ENCODE measurements at places on chromosomes 2 and 18.

GRCh38 chr2:155599834-155600233, 732.7 kb downstream of the NR4A2 start:
- H3K27ac ChIP-seq, result no peak overlapping the region
- H3K36me3 ChIP-seq, result no peaks in the 10 kb centered on the region
- no peaks in the 10 kb centered on the region for H3K4me1 ChIP-seq
- DNase-seq, result no peak
- H3K4me3 ChIP-seq, result no peak overlapping the region
- H3K27me3 ChIP-seq, result no peaks in the 10 kb centered on the region

GRCh38 chr2:100291152-100291970, 30.9 kb downstream of the LONRF2 start:
- peaks cover 3% of the 10 kb centered on the region for H3K27me3 ChIP-seq
- peaks cover 20% of the 10 kb centered on the region for H3K4me1 ChIP-seq
- peak overlapping the region; percentile 97 for H3K27ac ChIP-seq
- no peaks in the 10 kb centered on the region for H3K36me3 ChIP-seq
- DNase-seq, result peak; percentile 98

DNA sequence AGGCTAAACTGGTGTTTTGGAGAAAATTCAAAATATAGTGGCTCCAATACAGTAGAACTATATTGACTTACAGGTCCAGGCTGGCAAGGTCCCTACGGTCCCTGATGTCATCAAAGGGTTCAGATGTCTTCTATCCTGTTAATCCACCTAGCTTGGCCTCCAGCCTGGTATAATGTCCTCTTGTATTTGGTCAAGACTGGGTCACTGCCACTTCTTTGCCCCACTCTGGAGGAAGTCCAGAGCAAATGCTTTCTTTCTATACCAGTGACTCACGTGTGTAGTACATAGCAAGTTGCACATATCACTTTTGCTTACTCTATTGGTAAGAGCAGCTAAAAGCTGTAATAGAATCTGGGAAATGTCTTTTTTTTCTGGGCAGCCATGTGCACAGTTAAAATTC, 80.8 kb downstream of the LCLAT1 start:
- peak; percentile 24 for DNase-seq
- H3K4me1 ChIP-seq, result no peaks in the 10 kb centered on the region
- no peaks in the 10 kb centered on the region for H3K27me3 ChIP-seq
- H3K36me3 ChIP-seq, result no peaks in the 10 kb centered on the region
- no peak overlapping the region for H3K4me3 ChIP-seq

DNA sequence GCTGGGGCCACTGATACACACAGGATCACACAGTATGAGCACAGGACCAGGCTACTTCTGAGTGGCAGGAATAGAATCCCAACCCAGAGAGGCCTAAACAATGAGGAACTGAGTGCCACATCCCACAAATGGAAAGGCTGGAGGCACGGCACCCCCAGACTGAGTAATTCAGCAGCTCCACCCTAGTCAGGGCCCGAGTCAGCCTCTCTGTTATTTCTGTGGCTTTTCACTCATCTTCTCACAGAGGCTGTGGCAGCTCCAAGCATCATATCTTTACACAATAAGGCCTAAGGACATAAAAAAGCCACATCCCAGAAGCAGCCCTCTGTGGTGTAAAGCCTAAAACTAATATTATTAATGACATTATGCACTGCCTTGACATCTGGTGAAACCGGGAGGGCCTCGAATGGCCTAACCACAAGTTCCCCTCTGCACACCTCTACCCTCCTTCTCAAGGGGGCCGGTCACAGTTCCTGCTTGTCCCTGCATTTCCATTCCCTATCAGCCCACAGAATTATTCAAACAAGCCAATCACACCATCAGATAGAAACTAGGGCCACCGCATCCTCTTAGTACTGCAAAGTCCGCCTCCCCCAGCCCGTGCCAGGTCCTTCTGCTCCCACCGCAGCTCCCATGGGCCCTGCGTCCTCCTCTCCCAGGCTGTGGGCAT, 12.5 kb upstream of the MAL start:
- H3K27me3 ChIP-seq, result peaks cover 29% of the 10 kb centered on the region
- H3K4me3 ChIP-seq, result no peak overlapping the region
- DNase-seq, result no peak

DNA sequence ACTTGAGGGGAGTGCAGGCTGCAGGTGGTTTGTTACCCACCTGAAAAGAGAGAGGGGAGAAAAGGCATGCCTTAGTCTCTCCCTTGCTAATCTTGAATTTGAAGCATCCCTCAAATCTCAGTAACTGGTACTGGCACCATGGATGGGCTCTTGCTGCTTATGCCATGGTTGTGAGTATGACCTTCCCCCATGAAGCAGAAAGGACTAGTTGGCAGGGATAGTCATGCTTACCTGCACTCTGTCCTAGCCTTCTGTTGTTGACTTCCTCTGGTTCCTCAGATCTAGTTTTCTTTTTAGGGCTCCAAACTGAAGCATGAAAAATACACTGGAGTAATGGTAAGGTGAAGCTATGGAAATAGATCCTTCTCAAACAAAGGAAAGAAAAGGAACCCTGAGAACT, 191.2 kb downstream of the SPAG16 start:
- peak overlapping the region; percentile 18 for H3K4me3 ChIP-seq
- no peak overlapping the region for H3K27ac ChIP-seq
- no peaks in the 10 kb centered on the region for H3K4me1 ChIP-seq
- DNase-seq, result no peak
- H3K27me3 ChIP-seq, result no peaks in the 10 kb centered on the region

DNA sequence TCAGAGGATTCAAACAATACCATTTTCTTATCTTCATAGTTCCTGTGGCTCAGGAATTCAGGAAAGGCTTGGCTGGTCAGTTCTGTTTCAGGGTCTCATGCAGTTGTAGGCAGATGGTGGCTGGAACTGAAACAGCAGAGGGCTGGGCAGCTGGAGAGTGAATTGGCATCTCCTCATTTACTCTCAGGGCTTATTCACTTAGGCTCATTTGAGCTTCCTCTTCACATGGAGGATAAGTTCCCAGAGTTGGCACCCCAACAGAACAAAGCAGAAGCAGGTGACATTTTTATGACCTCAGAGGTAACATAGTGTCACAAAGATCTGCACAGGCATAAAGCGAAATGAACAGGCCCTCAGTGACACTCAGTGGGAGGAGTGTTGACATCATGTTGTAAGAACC, 66.1 kb downstream of the RBBP8 start:
- no peaks in the 10 kb centered on the region for H3K36me3 ChIP-seq
- H3K27ac ChIP-seq, result no peak overlapping the region
- DNase-seq, result no peak
- H3K4me3 ChIP-seq, result no peak overlapping the region
- no peaks in the 10 kb centered on the region for H3K4me1 ChIP-seq

DNA sequence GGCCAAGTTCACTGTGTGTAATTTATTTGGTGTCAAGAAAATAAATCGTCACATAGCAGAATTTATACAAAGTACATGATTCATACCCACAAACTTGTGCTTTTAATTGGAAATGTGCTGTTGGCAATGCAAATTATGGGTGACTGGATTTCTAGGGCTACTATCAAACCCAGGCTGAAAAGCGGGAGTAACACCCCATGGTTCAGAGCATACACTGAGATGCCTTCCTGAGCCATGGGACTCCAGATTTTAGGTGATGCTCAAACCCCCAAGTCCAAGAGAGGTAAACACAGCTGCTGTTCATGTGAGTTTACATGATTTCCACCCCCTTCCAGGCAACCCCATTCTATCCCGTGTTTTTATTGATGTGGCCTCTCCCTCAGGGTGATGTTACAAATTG, 565.9 kb upstream of the ID2 start:
- no peak for DNase-seq
- H3K4me1 ChIP-seq, result no peaks in the 10 kb centered on the region
- H3K36me3 ChIP-seq, result no peaks in the 10 kb centered on the region

- H3K36me3 ChIP-seq, result no peaks in the 10 kb centered on the region
- H3K4me1 ChIP-seq, result peaks cover 7% of the 10 kb centered on the region
- no peak for DNase-seq
These were observed 227.6 kb downstream of the SATB2 start for GRCh38 chr2:199230091-199230490.

- H3K4me1 ChIP-seq, result peaks cover 3% of the 10 kb centered on the region
- no peak overlapping the region for H3K27ac ChIP-seq
- H3K27me3 ChIP-seq, result no peaks in the 10 kb centered on the region
- no peak overlapping the region for H3K4me3 ChIP-seq
- no peak for DNase-seq
- no peaks in the 10 kb centered on the region for H3K36me3 ChIP-seq
These were observed 565 bp downstream of the SP140 start for GRCh38 chr2:230226051-230226551.

DNA sequence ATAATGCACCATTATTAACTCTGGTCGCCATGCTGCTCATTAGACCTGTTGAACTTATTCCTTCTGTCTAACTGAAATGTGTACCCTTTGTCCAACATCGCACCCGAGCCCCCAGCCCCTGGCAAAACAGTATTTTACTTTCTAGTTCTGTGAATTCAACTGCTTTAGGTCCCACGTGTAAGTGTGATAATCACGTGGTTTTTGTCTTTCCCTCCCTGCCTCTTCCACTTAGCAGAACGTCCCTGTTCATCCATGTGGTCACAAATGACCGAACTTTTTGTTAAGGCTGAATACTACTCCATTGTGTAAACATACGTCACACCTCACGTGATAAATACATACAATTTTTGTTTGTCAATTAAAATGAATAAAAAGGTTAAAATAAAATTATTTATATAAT, 826.9 kb downstream of the DCDC2C start:
- no peaks in the 10 kb centered on the region for H3K27me3 ChIP-seq
- H3K36me3 ChIP-seq, result no peaks in the 10 kb centered on the region
- DNase-seq, result no peak
- no peak overlapping the region for H3K27ac ChIP-seq
- no peak overlapping the region for H3K4me3 ChIP-seq

DNA sequence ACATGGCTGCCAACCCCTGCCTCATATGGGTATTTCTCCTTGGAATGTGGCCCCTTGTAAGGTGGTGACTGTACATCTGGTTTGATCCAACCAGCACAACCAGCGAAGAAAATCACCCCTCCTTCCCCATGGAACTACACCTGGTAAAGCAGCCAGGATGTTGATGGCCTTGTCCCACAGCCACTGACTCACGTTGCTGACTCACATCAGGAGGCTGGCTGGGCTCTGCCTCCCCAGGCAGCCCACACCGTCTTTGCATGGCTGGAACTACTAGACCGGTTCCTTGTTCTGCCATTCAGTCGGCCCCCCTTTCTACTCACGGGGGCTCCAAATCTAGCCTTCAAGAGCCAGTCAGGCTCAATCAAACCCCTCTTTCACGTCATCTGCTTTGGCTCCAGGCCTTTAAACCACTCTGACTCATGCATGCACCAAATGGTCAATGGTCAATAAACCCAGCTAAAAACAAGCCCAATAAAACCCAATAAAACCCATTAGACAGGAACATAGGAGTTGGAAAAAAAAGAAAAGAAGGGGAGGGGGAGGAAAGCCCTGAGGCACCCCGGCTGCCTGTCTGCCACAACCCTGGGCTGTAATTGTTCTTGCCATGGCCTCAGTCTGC, 114.8 kb downstream of the PLB1 start:
- peak; percentile 87 for DNase-seq
- H3K4me1 ChIP-seq, result peaks cover 40% of the 10 kb centered on the region
- no peak overlapping the region for H3K4me3 ChIP-seq
- H3K27me3 ChIP-seq, result no peaks in the 10 kb centered on the region
- no peaks in the 10 kb centered on the region for H3K36me3 ChIP-seq

- no peak overlapping the region for H3K27ac ChIP-seq
- H3K27me3 ChIP-seq, result no peaks in the 10 kb centered on the region
- no peak for DNase-seq
- H3K4me1 ChIP-seq, result peaks cover 4% of the 10 kb centered on the region
- no peaks in the 10 kb centered on the region for H3K36me3 ChIP-seq
These were observed 10.3 kb upstream of the CYBRD1 start for GRCh38 chr2:171512014-171512413.

- no peaks in the 10 kb centered on the region for H3K27me3 ChIP-seq
- H3K36me3 ChIP-seq, result no peaks in the 10 kb centered on the region
- H3K4me1 ChIP-seq, result peaks cover 1% of the 10 kb centered on the region
- no peak for DNase-seq
- H3K4me3 ChIP-seq, result no peak overlapping the region
- H3K27ac ChIP-seq, result no peak overlapping the region
These were observed 1067.6 kb upstream of the ACVR2A start for GRCh38 chr2:146777181-146777580.

GRCh38 chr18:62318228-62319180, 6.6 kb upstream of the TNFRSF11A start:
- no peak overlapping the region for H3K4me3 ChIP-seq
- H3K4me1 ChIP-seq, result no peaks in the 10 kb centered on the region
- no peaks in the 10 kb centered on the region for H3K36me3 ChIP-seq
- DNase-seq, result no peak
- H3K27me3 ChIP-seq, result peaks cover 14% of the 10 kb centered on the region

DNA sequence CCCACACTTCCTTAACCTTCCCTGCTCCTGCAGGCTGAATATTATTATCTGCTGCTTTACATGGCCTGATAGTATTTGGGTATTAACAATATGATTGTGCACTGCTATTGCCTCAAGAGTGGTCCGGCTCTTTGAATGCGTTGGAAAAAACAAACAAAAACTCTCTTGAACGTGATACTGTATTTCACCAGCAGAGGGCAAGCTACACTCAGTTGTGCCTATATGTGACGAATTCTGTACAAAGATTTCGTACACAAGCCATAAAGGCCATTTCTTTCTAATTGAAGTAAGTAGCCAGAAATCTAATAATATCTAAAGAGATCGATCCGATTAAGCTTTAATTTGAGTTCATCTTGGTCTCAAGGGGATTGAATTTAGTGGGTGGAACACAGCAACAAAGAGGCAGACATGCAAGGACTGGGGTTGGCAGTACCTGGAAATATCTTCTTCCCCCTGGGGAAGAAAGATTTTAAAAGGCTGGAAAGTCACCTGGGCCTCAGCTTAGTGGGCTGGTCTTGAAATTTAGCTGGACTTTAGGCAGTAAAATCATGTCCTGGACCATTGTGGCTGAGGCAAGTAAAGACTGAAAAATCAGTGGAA, 49.3 kb upstream of the RAB6D start:
- H3K4me3 ChIP-seq, result no peak overlapping the region
- peaks cover 51% of the 10 kb centered on the region for H3K27me3 ChIP-seq
- peak; percentile 67 for DNase-seq
- H3K4me1 ChIP-seq, result no peaks in the 10 kb centered on the region
- no peak overlapping the region for H3K27ac ChIP-seq
- no peaks in the 10 kb centered on the region for H3K36me3 ChIP-seq

DNA sequence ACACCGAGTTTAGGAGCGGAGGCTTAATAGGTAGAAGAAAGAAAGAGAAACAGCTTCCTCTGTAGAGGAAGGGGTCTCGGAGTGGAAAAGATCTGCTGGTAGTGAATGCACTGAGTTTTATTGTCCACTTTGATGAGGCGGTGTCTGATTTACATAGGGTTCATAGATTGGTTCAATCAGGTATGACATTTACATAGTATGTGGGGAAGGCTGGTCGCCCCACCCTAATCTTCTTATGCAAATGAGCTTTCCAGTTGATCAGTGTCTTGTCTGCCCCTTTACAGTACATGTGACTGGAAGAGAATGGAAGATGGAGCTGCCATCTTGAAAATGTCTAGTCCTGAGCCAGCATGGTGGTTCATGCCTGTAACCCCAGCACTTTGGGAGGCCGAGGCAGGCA, 19.9 kb upstream of the CNOT11 start:
- H3K27ac ChIP-seq, result no peak overlapping the region
- H3K4me3 ChIP-seq, result no peak overlapping the region
- no peak for DNase-seq
- H3K36me3 ChIP-seq, result no peaks in the 10 kb centered on the region

Data from mesenchymal stem cell (in vitro differentiated cells and primary cell).